H7 (cell line): ENCODE measurements at places on chromosomes 6 and 20.

DNA sequence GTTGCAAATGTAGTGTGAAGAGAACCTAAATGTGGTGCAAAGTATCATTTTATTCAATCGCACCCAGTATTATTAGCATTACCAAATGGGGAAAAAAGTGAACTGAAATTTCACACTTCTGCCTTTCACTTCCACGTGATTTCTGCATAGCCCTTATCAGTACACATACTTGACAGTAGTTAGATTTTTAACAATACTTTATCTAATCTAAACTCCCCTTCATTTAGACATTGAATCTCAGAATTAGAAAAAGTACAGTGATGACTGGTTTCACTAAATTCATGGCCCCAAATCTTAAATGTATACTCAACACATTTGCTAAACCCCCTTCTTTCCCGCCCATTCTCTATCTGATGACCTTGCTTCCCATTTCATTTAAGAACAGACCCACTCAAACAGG is 14.3 kb downstream of the STX7 start:
- DNase-seq = no peak

GRCh38 chr6:124512431-124512830 is 449.8 kb upstream of the RNF217 start:
- DNase-seq = no peak

DNA sequence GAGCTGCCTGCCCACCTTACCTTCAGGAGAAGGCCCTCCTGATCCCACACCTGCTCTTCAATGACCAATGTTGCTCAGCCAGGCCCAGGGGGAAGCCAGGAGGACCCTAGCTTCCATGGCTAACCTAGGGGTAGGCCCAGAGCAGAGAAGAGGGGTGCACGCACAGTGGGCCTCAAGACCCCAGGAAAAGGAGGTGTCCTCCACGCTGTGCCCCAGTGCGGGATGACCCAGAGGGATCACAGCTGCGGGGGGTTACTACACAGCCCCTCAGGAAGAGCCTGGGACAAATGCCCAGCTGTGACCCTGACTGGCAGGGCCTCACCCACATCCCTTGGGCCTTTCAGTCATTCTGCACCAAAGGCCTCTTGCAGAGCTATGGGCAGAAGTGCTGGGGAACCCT is 31.6 kb upstream of the APMAP start:
- DNase-seq = no peak

GRCh38 chr20:1150218-1150617 is 31.8 kb downstream of the PSMF1 start:
- no peak for DNase-seq

DNA sequence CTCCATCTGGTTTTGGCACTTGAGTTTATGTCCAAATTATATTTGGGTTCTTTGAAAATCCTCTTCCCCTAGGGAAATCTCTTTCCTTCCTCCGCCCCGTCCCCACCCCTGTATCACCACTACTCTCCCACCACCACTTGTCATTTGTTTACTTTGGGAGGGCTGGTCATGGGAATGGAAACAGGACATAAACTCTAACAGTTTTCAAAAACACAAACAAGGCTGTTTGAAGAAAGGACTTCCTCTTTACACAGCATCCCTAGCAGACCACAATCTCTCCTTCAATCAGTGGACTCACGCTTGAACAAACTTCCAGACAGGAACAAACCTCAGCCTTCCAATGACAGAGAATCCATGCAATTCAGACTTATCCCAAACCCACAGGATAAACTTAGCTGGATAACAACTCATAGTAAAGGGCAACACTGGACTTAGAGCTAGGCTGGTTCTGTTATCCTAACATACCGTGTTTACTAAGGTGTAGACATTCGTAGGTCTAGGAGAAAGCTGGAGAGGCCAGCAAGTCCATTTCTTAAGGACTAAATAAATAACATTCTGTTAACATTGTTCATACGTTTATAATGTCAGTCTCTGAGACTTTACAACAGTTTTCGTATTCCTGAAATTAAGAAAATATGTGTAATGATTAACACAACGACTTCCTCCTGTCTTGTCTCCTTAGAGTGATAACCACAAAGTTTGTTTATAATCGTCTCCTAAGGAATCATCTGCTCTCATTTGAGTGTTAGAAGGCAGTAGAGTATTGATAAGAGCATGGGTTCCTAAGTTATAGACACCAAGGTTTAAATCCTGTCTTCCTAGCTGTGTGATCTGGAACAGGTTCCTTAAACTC is 44.1 kb upstream of the CTAGE9 start:
- DNase-seq = no peak
